Activated naive CD4-positive, alpha-beta T cell treated with anti-CD3 and anti-CD28 coated beads for 36 hours (primary cell): ENCODE measurements at places on chromosomes 4 and X. TPM values are rescaled to one million over a fixed set of nuclear protein-coding genes. Genes with fewer than 3 reads are reported as not detected.
A peak's percentile ranks its signal among the peaks of the same experiment; 100 is the strongest.

The ELF4 gene
- 16.5 TPM for total RNA-seq

GRCh38 chr4:128241425-128241913 lies 46.1 kb downstream of the PGRMC2 start:
- no peak overlapping the region for H3K4me3 ChIP-seq
- H3K36me3 ChIP-seq = no peaks in the 10 kb centered on the region
- peaks cover 10% of the 10 kb centered on the region for H3K27me3 ChIP-seq
- H3K27ac ChIP-seq = no peak overlapping the region

DNA sequence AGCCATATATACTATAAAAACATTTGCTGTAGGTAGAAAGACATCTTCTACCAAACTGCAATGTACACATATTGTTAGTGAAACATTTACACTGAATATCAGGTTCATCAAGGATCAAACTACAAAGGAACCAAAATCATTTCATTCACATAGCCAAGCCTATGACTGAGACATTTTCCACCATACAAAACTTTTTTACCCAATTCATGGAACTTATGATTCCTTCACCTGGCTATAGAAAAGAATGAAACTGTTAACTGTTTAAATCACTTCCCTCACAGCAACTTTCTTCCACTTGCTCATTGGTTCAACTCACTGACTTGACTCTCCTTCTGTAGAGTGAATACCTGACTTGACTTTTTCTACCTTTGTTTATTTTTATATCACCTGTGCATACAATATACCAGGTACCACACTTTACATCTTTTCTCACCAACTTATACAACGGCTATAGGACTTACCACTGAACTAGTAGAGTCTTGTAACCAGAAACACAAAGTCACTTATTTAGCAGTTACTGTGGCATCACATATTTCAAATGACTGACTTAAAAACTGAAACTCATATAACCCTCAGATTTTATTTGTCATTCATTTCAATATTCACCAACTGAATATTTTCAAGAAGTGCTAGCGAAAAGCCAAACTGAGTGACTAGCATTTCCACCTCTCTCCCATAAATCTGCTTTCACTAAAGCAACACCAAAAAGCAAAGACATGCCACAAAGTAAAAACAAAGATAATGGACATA lies 30.9 kb downstream of the CAMK2D start:
- no peaks in the 10 kb centered on the region for H3K27me3 ChIP-seq
- peaks cover 83% of the 10 kb centered on the region for H3K4me1 ChIP-seq
- peaks cover 28% of the 10 kb centered on the region for H3K36me3 ChIP-seq
- H3K27ac ChIP-seq = peak overlapping the region; percentile 83

The PAGE4 gene
- not detected for total RNA-seq

DNA sequence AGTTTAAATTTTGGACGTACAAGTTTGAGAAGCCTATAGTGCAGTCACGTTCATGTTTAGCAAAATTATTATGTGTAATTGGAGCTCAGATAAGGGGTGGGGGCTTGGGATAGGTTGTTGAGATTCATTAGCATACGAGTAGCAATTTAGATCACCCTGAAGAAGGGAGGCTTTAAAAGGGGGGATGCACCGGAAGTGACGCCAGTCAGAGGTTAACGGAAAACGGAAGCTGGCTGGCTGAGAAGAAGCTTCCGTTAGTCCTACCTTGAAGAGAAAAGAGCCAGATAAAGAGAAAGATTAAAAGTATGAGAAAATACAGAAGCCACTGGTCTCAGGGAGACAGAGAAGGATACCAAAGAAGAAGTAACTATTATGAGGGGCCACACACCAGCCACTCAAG lies 1.1 kb upstream of the NXT2 start:
- no peaks in the 10 kb centered on the region for H3K27me3 ChIP-seq
- H3K36me3 ChIP-seq = no peaks in the 10 kb centered on the region
- no peak overlapping the region for H3K27ac ChIP-seq
- no peak overlapping the region for H3K4me3 ChIP-seq

DNA sequence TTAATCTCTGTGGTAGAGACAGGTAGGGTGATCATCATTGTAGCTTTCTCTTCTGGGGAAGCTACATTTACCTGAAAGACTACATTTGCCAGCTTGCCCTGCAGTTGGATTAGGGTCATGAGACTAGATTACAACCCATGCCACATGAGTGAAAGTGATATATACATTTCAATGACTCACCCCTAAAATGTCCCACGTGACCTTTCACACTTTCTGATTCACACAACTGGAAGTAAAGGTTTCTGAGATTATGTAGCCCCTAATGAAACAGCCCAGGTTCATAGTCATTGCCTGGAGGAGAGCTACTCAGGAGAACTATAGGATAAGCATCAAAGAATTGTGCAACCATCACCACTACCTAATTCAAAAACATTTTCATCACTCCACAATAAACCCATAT lies 17.8 kb downstream of the PDCL2 start:
- DNase-seq = peak; percentile 12
- H3K4me1 ChIP-seq = no peaks in the 10 kb centered on the region
- peaks cover 3% of the 10 kb centered on the region for H3K27me3 ChIP-seq
- peaks cover 3% of the 10 kb centered on the region for H3K36me3 ChIP-seq
- H3K27ac ChIP-seq = no peak overlapping the region

The APLN gene
- total RNA-seq = 0.15 TPM

DNA sequence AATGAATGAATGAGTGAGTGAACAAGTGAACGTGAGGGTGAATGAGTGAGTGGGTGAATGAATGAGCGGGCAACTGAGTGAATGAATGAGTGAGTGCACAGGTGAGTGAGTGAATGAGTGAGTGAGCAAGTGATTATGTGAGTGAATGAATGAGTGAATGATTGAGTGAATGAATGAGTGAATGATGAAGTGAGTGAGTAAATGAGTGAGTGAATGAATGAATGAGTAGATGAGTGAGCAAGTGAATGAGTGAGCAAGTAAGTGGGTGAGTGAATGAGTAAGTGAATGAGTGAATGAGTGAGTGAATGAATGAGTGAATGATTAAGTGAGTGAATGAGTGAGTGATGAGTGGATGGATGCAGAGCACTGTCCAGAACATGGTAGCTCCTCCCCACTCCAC lies 205.8 kb downstream of the STK32B start:
- no peak overlapping the region for H3K27ac ChIP-seq
- H3K4me3 ChIP-seq = no peak overlapping the region
- H3K4me1 ChIP-seq = no peaks in the 10 kb centered on the region

- peaks cover 3% of the 10 kb centered on the region for H3K4me1 ChIP-seq
- peaks cover 4% of the 10 kb centered on the region for H3K27me3 ChIP-seq
- no peak overlapping the region for H3K27ac ChIP-seq
Observed at GRCh38 chr4:157977086-157977485, 195.7 kb downstream of the GASK1B start.

The KLB gene
- not detected for total RNA-seq

- no peaks in the 10 kb centered on the region for H3K36me3 ChIP-seq
- no peak overlapping the region for H3K27ac ChIP-seq
- H3K4me3 ChIP-seq = no peak overlapping the region
- DNase-seq = no peak
- H3K4me1 ChIP-seq = no peaks in the 10 kb centered on the region
- H3K27me3 ChIP-seq = no peaks in the 10 kb centered on the region
Observed at GRCh38 chrX:31993637-31994036, 921.8 kb upstream of the FTHL17 start.

The ART3 gene
- total RNA-seq = not detected

DNA sequence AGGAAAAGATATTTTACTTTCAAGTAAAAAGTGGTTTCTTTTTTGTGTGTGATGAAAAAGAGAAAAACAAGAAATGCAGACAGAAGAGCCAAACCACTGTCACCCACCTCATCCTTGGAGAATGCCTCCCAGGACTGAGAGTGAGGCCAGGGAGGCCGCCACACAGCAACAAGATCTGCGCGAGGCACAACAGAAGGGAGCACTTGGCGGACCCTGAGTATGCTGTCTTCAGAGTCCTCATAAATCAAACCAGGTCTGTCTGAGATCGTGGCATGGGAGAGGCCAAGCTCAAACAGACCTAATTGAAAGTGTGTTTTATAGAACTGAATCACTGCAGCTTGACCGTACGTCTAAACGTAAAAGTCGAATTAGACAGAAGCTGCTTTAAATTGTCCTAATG lies 134.3 kb upstream of the VCX2 start:
- H3K4me3 ChIP-seq = no peak overlapping the region
- H3K4me1 ChIP-seq = no peaks in the 10 kb centered on the region
- no peak for DNase-seq
- H3K36me3 ChIP-seq = no peaks in the 10 kb centered on the region
- H3K27me3 ChIP-seq = no peaks in the 10 kb centered on the region
- H3K27ac ChIP-seq = no peak overlapping the region

GRCh38 chrX:42106556-42106955 lies 183.2 kb upstream of the CASK start:
- DNase-seq = no peak
- no peak overlapping the region for H3K27ac ChIP-seq
- H3K36me3 ChIP-seq = no peaks in the 10 kb centered on the region
- H3K4me1 ChIP-seq = peaks cover 14% of the 10 kb centered on the region

DNA sequence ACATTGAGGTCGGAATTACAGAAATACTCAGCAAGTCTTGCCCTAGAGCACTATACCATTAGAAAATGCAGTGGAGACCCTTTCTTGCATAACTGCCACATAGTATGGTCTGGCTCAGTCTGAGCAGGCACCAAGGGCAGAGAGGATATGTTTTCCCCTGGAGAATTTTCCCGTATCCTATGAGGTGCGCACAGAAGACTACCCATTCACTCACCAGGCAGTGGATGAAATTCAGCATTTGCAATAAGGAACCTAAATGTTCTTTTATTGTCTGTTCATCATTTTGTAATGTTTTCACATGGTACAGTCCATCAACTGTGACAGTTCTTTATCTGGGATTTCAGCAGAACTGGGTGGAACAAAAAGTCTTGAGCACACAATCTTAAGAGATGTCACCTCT lies 15.5 kb downstream of the JADE3 start:
- H3K36me3 ChIP-seq = no peaks in the 10 kb centered on the region
- H3K27ac ChIP-seq = no peak overlapping the region
- H3K4me3 ChIP-seq = no peak overlapping the region
- no peaks in the 10 kb centered on the region for H3K27me3 ChIP-seq
- no peak for DNase-seq
- H3K4me1 ChIP-seq = no peaks in the 10 kb centered on the region

The NFKB1 gene
- total RNA-seq = 134 TPM

The SSR4 gene
- 152 TPM for total RNA-seq

The H2AZ1 gene
- total RNA-seq = 1,060 TPM

DNA sequence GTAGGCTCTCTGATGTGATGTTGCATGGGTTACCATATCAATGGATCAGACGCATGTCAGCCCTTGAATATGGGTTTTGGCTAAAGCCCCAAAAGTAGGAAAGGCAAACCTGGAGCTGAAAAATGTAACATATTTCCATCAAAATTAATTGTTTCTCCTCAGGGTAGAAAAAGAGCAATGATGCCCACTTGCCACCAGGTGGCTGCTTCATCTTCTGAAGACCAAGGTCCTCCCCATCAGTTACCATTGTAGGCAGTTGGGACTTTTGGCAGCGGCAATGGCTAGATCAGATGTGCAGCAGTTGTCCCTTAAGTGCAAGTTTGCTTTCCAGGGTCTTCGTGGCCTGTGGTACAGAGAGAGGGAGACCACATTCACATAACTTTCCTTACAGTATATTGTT lies 118.2 kb downstream of the NAF1 start:
- H3K4me1 ChIP-seq = no peaks in the 10 kb centered on the region
- H3K27me3 ChIP-seq = peaks cover 16% of the 10 kb centered on the region
- peak; percentile 23 for DNase-seq
- H3K36me3 ChIP-seq = no peaks in the 10 kb centered on the region
- H3K4me3 ChIP-seq = no peak overlapping the region

- H3K36me3 ChIP-seq = no peaks in the 10 kb centered on the region
- H3K4me3 ChIP-seq = no peak overlapping the region
- H3K27me3 ChIP-seq = peaks cover 17% of the 10 kb centered on the region
- H3K27ac ChIP-seq = no peak overlapping the region
Observed at GRCh38 chr4:145440292-145441007, 41.2 kb upstream of the SMAD1 start.

The CLIC2 gene
- total RNA-seq = 0.74 TPM

The OTUD6A gene
- not detected for total RNA-seq

- H3K4me1 ChIP-seq = no peaks in the 10 kb centered on the region
- H3K27ac ChIP-seq = no peak overlapping the region
- no peaks in the 10 kb centered on the region for H3K27me3 ChIP-seq
Observed at GRCh38 chr4:136571315-136571714, 961.0 kb downstream of the PCDH18 start.

DNA sequence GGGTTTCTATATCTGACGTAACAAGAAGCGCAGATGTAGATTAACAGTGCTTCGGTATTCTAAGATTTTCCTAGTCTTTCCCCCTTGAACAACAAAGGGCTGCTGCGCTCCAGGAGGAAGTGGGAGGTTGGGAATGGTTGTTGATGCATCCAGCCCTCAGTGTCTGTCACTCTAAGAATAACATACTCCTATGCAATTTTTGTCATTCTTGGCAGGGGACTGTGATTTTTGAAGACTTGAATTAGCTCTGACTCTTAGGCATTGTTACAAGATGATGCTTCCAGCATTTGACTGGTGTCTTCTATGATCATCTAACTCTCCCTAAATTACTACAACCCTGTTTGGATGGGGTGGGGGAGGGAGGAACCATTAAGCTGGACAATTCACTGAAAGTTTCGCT lies 394.2 kb downstream of the ARHGAP24 start:
- no peaks in the 10 kb centered on the region for H3K36me3 ChIP-seq
- H3K27me3 ChIP-seq = peaks cover 3% of the 10 kb centered on the region
- H3K27ac ChIP-seq = no peak overlapping the region

DNA sequence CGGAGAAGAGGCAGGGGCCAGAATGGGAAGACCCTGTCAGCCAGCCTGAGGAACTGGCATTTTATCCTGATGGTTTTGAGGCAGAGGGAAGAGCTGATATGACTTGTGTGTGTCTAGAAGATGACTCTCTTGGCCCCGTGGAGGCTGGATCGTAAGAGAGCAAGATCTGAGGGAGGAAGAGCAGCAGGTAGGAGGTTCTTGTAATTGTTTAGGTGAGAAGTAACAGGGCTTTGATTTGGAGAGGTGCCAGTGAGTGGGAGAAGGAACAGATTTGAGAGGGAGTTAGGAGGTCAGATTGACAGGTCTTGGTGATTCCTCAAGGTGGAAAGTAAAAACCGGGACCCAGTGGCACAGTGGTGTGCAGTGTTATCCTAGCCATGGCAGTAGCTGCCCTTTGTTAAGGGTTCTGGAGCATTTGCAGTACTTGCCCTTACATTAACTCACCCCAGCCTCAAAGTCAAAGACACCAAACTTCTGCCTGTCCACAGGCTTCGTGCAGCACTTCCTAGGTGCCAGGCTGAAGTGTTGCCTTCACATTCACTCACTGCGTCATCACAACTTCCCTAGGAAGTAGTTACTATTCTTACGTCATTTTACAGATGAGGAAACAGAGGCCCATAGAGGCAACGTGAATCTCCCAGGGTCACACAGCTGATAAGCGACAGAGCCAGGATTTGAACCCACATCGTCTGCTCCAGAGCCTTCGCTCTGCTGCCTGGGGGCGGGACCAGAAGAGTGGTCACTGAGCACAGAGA lies 23.7 kb downstream of the RTL5 start:
- peaks cover 7% of the 10 kb centered on the region for H3K4me1 ChIP-seq
- H3K27me3 ChIP-seq = peaks cover 5% of the 10 kb centered on the region
- no peak overlapping the region for H3K27ac ChIP-seq
- no peak overlapping the region for H3K4me3 ChIP-seq
- H3K36me3 ChIP-seq = no peaks in the 10 kb centered on the region

The ESX1 gene
- not detected for total RNA-seq

- no peaks in the 10 kb centered on the region for H3K4me1 ChIP-seq
- H3K27me3 ChIP-seq = no peaks in the 10 kb centered on the region
- no peak overlapping the region for H3K27ac ChIP-seq
- no peaks in the 10 kb centered on the region for H3K36me3 ChIP-seq
- no peak overlapping the region for H3K4me3 ChIP-seq
Observed at GRCh38 chr4:149489321-149489720, 326.3 kb downstream of the IQCM start.

The PCYT1B gene
- total RNA-seq = 0.17 TPM
